ENCODE measurements at places on chromosomes 12 and 14.

DNA sequence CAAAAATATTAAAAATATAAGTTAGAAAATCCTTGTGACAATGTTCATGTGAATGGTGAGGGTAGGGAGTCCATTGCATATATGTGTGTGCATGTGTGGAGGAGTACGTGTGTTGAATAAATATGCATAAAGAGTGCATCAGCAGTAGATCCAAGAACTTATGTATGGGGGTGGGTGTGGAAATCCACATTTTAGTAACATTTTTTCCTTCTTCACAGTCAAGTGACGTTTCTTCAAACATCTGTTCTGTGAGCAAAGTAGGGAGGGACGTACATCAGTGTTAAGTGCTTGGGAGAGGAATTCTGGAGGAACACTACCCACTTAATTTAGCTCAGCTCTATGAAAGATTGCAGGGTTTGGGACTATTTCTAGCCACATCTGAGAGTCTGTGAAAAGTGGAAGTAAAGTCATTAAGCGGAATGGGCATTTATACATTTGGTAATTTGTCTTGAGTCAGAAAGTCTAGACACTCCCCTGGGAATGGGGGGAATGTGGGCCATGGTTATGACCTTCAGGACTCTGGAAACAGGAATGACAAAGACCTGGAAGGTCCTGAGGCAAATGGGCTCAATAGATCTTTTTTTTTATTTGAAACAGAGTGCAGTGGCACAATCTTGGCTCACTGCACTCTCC is 156.4 kb upstream of the PLXNC1 start:
- no peak for DNase-seq

GRCh38 chr12:8078916-8079315 is 3.2 kb upstream of the NECAP1 start:
- no peak for DNase-seq

DNA sequence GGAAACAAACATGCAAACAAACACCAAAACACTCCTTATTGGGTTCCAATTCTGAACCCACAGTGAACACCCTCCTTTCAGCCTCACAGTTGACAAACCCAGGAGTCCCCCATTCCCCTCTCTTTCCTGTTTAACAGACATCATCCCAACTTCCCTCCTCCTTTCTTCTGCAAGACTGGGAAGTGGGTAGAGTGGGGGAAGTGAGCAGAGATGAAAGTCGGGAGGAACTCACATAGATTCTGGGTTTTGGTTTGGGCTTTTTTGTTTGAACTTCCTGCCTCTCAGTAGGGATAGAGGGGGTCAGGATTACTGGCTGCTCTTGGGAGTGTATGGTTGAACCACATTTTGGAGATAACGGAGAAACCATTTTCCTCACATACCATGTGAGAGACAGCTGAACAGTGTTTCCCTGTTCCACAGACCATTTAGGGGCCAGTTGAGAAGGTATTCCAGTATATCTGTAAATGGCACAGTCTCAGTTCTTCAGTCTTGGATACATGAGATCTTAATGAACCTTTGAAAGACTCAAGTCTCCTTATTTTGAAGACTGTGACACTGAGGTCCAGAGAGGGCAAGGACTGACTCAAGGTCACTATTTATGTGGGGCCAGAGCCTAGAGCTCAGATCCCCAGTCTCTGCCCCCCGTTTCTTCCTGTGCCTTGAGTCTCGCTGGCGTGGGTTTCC is 3.9 kb upstream of the GPR84 start:
- no peak for DNase-seq

DNA sequence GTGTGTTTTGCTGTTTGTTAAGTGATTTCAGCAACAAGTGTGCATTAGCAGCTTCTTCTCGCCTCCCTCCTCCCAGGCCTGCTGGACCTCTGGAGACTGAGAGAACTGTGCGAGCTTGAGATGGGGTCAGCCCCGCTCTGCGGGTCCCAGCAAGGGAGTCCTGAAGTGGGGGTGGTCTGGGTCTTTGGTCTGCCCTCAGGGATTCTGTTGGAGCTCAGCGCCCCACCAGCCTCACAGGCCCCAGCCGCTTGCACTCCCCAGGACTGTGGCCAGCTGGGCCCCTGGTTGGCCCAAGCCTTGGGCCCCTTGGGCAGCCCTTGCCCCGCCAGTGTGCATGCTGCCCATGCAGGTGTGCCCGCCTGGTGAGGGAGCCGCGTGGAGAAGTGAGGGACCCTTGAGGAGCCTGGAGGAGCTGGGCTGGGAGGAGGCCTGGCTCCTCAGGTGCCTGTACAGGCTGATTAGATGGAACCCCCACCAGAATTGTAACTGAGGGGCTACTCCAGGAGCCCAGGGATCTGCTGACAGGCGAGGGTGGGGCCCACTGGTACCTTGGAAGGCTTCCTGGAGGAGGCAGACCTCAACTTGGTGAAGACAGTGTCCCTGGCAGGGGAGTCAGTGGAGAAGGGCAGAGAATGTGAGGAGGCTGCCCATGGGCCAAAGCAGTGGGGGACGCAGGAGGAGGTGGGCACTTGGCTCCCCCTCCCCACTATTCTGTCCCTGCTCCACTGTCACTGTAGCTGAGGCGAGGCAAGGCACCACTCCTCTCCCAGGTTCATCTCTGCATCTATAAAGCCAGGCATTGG is 56.7 kb downstream of the BEGAIN start:
- no peak for DNase-seq

- no peak for DNase-seq
Observed at GRCh38 chr12:103829092-103829491, 11.9 kb downstream of the NT5DC3 start.

- DNase-seq, result no peak
Observed at GRCh38 chr12:3882896-3883564, 9.8 kb upstream of the PARP11 start.

- no peak for DNase-seq
Observed at GRCh38 chr12:114649585-114649984, 34.4 kb downstream of the TBX3 start.

DNA sequence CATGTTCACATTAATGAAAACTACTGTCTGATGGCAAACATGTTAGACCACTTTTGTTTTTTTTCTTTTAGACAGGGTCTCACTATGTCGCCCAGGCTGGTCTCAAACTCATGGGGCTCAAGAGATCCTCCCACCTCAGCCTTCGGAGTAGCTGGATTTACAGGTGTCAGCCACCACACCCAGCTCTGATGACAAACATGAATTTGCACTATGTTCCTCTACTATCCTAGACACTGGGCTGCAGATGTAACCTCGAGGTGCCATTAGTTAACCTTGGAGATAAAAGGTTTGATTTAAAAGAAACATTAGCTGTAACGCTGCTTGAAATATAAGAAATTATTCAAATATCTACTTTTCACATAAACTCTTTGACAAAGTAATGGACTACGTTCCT is 8.1 kb downstream of the VPS37B start:
- DNase-seq, result no peak

GRCh38 chr12:78767264-78767981 is 97.2 kb upstream of the SYT1 start:
- no peak for DNase-seq

DNA sequence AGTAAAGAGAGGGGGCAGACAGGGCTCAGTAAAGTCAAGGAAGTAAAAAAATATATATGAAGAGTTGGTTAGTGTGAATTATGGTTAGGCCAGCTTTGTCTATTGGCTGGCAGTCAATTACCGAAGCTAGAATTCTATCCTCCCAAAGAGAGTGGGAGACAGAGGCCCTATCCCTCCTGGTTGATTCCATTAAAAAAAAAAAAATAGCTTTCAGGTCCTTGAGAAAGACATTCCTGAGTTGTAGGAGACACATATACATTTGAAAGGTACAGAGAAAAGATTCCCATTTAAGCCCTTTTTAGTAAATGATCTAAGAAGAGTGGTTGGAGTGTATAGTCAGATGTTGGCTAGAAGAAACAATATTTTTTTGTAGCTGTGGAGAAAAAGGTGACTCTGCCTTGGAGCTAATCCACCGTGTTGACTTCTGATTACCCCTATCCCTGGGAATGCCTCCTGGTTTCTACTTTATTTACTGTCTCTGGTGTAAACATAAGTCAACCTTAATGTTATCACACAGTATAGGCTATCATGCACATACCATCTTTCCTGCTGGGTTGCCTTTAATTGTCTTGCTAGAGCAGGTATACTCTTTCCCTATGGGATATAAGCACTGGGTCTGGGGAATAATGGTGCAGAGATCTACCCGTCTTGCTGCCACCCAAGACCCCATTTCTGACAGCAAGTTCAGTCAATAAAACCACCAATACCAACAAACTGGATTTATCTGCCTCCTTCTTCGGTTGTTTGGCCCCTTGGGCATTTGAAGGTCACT is 859.9 kb upstream of the ATXN7L3B start:
- DNase-seq, result no peak

DNA sequence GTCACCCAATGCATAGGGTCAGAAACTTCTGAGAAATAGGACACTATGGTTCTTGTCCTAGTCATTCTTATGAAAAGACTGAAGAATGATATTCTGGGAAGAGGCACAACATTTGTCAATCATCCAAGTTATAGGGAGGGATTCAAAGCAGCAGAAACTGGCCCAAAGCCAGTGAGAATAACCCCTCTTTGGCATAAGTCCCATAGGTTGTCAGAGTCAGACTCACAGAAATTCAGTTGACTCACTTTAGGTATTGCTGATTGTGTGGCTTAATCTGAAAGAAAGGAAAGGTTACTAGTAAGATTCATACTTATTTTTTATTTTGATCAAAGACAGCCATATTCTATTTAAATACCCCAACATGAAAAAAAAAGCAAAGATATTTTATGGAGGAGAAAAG is 151.0 kb downstream of the SRGAP1 start:
- DNase-seq, result no peak

DNA sequence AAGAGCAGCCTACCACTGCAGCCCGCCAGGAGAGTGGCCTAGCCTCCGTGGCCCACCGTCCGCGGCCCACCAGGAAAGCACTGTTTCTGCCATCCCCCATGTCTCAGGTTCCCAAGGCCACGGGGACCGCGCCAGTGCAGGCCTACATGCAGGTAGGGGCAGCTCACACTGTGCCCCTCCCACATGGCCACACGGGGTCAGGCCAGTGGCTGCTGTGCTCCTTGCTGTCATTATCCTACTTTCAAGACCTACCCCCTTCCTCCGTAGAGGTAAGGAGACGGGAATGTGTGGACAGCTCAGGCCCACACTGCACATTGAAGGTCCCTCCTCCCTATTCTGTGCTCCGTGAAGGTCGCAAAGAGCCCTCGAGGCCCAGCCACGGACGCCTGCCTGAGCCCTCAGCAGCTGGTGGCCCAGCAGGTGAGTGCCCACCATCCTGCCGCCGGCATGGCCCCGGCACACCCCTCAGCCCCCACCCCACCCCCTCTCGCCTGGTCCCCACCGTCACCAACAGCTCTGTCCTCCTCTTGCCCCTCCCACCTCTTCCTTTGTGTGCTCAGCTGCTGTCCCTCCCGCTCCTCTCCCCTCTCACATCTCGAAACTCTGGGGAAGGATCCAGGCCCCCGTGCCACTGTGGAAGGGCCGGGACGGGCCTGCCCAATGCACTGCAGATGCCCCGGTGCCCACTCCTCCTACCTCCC is 10.0 kb downstream of the DDX51 start:
- DNase-seq, result no peak

DNA sequence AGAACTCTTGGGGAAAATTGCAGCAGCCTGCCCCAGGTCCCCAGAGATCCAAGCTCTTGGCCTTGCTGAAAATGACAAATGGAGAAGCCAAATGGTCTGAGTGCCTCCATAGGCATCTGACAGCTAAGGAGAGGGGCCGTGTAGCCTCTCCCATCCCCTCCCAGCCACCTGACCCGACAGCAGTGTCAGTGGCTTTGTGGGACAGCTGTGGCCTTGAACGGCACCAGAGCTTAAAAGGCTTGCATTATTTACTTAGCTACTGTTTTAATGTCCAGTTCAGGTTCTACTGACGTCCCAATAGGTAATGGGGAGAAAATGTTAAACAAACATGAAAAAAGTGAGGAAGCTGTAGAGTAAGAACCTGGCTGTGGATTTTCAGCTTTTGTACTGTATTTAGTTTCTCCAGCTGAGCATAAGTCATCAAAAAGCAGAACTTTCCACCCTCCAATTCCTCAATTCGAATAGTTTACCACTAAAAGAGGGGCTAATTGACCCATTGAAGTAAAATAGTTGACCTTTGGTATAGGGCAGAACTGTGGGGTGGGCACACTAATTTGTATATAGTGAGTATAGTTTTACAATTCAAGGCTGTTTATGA is 50.0 kb downstream of the FOS start:
- no peak for DNase-seq

- no peak for DNase-seq
Observed at GRCh38 chr12:49564686-49565405, 3.1 kb downstream of the MCRS1 start.

DNA sequence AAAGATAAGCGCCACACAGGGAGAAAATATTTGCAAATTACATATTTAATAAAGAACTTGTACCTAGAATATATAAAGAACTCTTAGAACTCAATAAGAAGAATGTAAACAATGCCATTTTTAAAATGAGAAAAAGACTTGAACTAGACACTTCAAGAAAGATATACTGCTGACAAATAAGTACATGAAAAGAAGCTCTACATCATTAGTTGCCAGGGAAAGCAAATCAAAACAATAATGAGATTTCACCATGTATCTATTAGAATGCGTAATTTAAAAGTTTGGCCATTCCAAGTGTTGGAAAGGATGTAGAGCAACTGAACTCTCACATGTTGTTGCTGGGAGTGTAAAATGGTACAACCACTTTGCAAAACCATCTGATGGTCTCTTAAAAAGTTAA is 6.9 kb upstream of the CLEC4E start:
- DNase-seq, result no peak

DNA sequence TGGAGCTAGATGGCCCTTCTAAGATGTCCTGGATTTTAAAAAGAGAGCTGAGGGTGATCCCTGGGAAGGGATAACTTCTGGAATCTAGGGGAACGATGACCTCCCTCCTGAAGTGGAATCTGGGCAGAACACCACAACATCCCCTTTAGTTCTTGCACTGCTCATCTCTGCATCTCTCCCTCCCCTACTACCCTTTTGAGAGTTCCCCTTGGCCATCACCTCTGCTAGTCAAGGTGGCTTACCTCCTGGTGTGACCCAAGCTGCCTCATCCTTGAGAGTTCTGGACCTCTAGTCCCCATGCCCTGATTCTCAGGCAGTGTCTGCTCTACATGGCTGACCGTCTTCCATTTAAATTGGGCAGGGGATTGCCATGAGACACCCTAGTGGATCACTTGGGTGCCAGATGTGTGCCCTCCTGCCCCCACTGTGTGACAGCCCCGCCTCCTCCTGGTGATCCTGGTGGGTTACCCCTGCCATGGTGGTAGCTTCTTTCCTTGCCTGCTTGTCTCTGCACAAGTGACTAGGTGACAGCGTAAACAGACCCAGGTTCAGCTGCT is 216.4 kb downstream of the PCNX1 start:
- no peak for DNase-seq

DNA sequence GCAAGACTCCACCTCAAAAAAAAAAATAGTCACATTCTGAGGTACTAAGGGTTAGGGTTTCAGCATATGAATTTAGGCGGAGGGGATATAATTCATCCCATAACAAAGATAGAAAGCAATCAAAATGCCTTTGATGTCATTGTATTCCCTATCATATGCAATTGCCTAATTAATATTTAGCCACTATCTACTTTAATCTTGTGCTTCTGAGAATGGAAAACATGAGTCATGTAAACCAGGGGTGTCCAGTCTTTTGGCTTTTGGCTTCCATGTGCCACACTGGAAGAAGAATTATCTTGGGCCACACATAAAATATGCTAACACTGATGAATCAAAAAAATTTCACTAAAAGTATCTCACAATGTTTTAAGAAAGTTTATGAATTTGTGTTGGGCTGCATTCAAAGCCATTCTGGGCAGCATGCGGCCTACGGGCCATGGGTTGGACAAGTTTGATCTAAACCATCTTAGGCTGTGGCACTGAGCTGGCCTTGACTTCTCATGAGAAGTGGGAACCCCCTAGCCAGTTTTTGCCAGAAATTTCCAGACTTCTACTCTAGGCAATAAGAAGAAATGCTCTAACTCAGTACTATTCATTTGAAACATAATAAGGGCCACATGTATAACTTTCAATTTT is 219.8 kb downstream of the PTPRO start:
- DNase-seq, result no peak

Measured in activated CD4-positive, alpha-beta T cell treated with anti-CD3 and anti-CD28 coated beads for 48 hours (primary cell).